Stimulated activated CD4-positive, alpha-beta T cell treated with anti-CD3 and anti-CD28 coated beads, Interleukin-1b, Interleukin-23, amount 100 ng/mL, for 48 hours (primary cell): ENCODE measurements at places on chromosomes 12 and 14.
A peak's percentile ranks its signal among the peaks of the same experiment; 100 is the strongest.

- no peak for DNase-seq
Observed at GRCh38 chr12:99627459-99627858, 20.1 kb upstream of the GARIN6 start.

DNA sequence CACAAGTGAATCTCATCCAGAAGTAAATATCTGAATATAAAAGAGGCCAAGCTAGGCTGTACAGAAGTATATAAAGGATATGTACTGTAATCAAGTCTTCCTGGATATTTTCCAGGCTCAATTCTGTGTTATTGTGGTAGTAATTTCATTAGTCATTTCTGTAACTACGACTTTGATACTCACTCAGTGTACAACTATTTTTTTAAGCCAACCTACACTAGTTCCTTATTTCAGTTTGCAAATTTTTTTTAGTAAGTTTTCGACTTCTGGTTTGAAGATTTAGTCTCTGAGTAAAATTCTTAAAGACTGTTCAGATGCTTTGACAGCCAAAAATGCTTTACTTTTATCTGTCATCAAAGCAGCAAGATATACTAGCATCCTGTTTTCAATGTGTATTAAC lies 130.8 kb downstream of the CAPZA3 start:
- DNase-seq: no peak

GRCh38 chr12:109428037-109428629 lies 49.0 kb downstream of the KCTD10 start:
- peak; percentile 76 for DNase-seq

- no peak for DNase-seq
Observed at GRCh38 chr12:99137124-99137855, 492.2 kb downstream of the APAF1 start.

DNA sequence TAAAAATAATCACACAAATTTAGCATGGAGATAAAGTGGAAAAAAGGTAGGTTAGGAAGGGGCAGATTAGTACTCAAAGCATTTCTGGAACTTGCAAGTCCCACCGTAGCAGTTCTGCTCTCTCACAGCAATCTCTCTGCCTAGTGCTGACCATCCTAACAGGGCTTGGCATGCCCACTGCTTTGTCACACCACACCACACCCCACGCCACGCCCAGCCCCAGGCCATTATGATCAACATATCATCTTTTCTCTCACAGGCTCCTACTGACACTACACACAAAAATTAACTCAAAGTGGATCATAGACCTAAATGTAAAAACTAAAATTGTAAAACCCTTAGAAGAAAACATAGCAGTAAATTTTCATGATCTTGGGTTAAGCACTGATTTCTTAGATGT lies 273.7 kb downstream of the DAD1 start:
- DNase-seq: no peak

DNA sequence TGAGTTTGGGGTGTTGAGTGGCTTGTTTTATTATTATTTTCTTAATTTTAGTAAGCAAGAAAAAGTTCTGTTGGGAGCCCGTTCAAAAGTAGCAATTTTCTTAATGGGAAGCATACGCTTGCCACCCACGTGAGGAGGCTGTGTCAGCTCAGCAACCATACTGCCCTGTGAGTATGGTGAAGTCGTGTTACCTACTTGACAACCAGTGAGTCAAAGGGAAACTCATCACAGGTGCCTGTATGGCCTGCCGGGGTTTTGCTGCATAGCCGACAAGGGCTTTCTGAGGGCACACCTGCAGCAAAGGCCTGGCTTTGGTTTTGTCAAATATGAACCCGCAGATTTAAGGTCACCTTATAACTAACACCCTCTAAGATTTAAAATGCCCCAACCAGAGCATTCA lies 31.1 kb downstream of the PITPNM2 start:
- peak; percentile 65 for DNase-seq

GRCh38 chr12:95759718-95760117 lies 30.8 kb downstream of the NTN4 start:
- no peak for DNase-seq

- no peak for DNase-seq
Observed at GRCh38 chr12:79997096-79997791, 62.3 kb upstream of the PPP1R12A start.

- DNase-seq: no peak
Observed at GRCh38 chr14:103749452-103749851, 33.8 kb downstream of the ZFYVE21 start.

GRCh38 chr12:6592087-6592486 lies 15.1 kb downstream of the CHD4 start:
- DNase-seq: no peak

DNA sequence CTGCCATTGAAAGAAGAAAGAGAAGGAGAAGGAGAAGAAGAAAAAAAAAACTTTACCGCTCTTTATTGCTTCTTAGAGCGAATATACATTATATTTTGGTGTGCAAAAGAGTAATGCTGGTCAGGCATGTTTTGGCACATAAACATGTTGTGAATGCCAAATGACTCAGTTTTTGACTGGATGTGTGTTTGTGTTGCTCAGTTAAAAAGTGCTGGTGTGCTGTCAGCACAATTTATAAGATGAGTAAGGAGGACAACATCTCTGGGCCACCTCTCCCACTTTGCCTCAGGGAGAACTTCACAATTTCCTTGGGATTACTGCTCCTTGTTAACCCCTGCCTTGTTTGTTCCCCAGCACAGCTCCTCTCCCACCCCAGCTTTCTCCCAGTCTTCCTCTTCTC lies 584.8 kb downstream of the ETNK1 start:
- no peak for DNase-seq

DNA sequence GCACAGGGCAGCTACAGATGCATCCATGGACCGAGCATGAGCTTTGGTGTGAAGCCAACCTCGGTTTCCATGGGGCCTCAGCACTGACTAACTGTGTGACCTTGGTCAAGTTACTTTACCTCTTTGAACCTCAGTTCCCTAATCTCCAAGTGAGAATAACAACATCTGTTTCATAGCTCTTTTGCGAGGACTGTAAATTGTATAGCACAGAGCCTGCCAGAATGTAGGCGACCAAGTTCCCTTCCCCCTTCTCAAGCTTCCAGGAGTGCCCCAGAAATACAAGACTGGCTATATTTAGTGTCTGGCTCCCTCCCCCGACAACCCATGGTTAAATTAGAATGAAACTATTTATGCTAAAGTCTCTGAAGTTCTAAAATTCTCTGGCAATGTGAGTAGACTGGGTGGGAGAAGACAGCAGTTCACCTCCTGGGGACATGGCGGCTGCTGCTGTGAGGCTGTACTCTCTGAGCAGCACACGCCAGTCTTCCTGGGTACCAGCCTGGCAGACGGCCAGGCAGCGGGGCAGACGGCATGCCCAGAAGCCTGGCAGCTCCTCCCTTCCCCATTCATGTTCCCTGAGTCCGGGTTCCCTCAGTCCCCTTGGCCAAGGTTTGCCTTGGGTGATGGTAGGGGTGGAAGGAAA lies 22.0 kb upstream of the TMED10 start:
- no peak for DNase-seq

DNA sequence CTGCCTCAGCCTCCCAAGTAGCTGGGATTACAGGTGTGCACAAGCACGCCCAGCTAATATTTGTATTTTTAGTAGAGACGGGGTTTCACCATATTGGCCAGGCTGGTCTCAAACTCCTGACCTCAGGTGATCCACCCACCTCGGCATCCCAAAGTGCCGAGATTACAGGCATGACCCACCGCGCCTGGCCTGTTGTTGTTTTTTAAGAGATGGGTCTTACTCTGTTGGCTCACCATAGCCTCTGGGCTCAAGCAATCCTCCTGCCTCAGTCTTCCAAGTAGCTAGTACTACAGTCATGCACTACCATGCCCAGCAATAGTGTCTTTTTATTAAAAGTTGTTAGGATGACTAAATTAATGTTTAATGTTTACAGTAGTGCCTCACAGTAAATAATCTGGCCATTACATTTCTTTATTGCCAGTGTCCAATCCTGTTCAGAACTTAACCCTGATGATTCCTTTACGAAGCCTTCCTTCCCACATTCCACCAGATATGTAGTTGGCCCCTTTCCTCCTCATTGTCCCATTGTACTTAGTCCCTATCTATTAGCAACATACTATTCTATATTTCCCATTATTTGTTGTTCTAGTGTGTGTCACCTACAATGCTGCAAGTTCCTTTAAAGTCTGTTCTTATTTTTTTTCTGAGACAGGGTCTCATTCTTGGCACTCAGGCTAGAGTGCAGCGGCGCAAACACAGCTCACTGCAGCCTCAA lies 8.8 kb upstream of the SMARCC2 start:
- DNase-seq: no peak

DNA sequence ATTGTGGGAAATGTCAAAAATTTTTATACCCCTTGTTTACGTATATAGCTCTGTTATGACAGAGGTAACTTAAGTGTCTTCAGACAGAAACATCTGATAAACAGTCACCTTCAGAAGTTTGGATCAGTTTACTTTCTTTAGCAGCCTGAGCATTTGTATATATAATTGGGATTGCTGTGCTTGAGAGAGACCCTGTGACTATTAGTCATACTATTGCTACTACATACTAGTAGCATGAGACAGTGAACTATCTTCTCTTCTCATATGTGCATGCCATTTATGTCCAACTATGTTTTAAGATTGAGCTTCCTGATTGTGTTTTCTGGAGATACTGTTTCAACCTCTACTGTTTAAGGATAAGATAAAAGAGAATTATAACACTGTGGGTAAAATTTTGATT lies 101.5 kb downstream of the PDE6H start:
- no peak for DNase-seq

DNA sequence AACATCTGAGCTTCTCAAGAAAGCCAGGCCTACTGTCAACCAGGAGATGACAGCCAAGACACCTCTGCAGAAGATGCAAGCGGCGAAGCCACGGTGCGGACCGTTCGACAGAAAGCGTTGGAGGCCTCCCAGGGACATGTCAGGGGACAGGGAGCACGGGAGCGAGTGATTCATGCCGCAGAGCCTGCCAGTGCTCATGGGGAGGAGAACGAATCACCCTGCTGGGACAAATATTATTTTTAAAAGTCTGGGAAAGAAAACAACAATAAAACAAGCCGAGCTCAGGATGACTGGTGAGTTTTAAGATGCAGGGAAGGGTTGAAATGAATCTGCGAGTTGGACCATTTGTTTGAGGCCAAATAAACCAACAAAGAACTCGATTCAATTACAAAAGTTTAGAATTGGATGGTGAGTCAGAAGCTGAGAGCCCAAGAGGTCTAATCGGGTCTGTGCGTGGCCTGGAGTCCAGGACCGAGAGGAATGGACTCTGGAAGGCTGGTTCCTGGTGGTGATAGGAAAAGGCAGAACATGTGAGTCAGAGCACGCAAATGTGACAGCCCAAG lies 91.0 kb downstream of the RBM19 start:
- DNase-seq: no peak

GRCh38 chr12:120370343-120371243 lies 1.6 kb upstream of the MSI1 start:
- no peak for DNase-seq

GRCh38 chr12:116735951-116736599 lies 1.8 kb downstream of the SPRING1 start:
- no peak for DNase-seq

GRCh38 chr12:94258593-94258992 lies 110.2 kb downstream of the PLXNC1 start:
- no peak for DNase-seq

DNA sequence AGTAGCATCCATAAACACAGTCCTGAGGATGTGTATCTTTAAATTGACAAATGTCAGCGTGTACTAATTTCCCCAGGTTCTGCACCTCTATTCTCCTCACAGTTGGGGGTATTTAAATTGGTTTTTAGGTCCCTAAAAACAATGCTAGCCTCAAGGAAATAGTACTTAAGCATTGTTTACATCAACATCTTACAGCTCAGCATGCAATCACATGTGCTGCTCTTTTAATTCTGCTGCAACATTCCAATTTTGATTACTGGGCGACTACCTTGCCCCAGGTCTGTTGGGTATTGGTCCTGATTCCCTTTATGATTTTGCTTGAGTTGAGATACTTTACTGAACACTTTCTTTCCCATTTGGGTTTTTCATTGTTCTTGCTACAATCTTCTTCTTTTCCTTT lies 616.6 kb downstream of the CCER1 start:
- no peak for DNase-seq
